ENCODE measurements at places on chromosomes 2 and 18. TPM values are rescaled to one million over a fixed set of nuclear protein-coding genes. Genes with fewer than 3 reads are reported as not detected.

The TMEM163 gene
- not detected for total RNA-seq

The KLHL29 gene
- total RNA-seq = 2.9 TPM

The TWIST2 gene
- 15.8 TPM for total RNA-seq

The BCL2 gene
- total RNA-seq = 4.2 TPM

The ERCC3 gene
- total RNA-seq = 35.4 TPM

The IL36RN gene
- total RNA-seq = not detected

Measured in fibroblast of the aortic adventitia (primary cell).